ENCODE measurements at places on chromosomes 11 and 22.

DNA sequence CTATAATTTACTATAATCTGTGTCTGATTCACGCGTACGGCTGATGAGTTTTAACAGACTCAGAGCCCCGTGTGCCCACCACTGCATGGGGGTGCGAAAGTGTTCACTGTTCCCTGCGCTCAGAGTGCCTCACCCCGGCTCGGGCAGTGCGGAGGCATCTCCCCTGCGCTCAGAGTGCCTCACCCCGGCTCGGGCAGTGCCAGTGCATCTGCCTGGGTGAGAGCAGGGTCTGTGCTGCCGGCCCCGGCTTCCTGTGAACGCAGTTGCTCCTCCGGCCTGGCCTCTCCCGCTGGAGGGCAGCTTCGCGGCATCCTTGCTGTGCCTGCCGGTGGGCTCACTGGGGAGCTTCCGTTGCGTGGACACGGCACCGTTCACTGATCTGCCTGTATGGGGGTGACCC, 14.2 kb downstream of the PTDSS2 start:
- no peak for DNase-seq

- no peak for DNase-seq
Measured at GRCh38 chr11:35968386-35969088, 24.7 kb downstream of the LDLRAD3 start.

DNA sequence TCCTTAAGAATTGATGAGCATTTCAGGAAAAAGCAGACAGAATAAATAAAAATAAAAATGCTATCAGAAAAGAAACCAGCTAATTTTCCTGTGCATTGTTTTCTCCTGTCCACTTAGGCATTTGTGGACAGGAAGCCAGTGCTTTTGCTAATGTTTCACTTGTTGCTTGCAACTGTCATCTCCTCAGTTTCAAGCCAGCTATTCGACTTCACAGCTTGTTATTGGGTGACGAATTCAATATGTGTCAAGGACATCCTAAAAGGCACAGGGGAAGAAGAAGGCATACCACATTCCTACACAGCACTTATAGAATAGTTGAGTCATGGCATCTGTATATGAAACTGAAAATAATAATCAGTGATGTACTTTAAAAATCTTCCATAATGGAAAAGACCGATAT, 530.6 kb upstream of the KIRREL3 start:
- DNase-seq: no peak

DNA sequence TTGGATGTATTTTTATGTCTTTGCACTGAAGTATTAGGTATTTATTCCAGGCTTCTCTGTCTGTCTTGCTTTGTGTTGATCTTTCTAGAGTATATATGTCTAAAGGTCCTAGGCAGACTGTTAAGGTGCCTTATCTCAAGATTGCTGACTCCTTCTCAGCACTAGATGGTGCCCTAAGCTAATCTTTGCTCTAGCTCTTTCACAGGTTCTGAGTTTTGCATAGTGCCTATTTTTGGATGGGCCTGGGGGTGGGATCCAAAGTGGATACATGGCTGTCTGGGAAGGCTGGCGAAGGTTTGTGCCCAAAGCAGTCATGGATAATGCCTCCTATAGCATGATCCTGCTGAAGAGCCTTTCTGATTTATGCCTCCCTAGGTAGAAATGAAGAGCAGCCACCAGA, 154.9 kb downstream of the TRPC6 start:
- DNase-seq: peak; percentile 4

DNA sequence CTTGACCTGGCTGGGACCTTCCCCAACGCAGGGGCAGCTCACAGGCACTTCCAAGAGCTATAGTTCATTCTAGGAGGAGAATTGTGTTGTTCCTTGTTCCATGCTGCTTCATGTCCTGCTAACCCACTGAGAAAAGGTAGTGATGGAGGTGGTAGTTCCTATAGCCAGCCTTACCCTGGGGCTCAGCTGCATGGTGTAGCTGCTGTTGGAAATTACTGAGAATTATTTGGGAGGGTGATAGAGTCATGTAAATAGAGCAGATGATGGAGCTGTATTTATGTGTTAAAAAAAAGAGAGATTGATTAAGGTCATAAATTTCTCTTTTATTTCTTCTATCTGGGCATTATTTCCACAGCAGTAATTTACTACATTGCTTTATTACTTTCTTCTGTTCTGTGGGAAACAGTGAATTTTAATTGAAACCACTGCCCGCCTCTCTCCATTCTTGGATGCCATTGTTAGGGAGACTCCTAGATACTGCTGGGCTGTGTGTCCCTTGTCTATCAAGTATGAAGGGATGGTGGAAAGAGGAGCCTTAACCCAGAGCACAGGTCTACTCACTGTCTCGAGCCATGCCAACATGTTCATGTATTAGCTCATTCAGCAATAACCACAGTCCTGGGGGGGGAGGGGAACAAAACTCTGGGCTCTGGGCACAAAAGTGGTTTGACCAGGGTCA, 309.2 kb downstream of the FAT3 start:
- no peak for DNase-seq

DNA sequence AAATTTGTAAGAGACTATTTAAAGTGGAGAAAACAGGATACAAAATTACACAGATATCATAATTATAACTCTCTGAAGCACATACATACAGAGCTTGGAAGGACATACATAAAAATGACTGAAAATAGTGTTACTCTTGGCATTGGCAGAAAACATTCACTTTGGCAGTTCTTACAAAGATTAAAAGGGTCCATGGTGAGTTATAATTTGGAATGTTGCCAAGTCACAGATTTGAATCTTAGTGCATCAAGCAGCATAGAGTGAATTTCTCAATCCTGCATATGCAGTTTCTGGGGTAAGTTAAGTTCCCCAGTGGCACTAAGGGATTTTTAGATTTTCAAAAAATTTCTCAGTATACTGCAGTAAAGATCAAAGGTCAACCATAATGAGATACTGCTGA, 115.9 kb downstream of the CCDC81 start:
- no peak for DNase-seq
